Bronchial epithelial cell (primary cell): ENCODE measurements at places on chromosomes 5 and 9. TPM values are rescaled to one million over a fixed set of nuclear protein-coding genes. Genes with fewer than 3 reads are reported as not detected.

MSMP gene
- total RNA-seq: not detected in 2 replicates

PCDHB3 gene
- under 0.01 and 0.13 TPM in 2 replicates for total RNA-seq

SPINK6 gene
- not detected in 2 replicates for total RNA-seq

ARAP3 gene
- total RNA-seq: 3.7 and 4.0 TPM in 2 replicates

FAXDC2 gene
- 0.13 and 1.1 TPM in 2 replicates for total RNA-seq

DOCK8 gene
- total RNA-seq: 0.26 and 0.38 TPM in 2 replicates

ARSI gene
- 5.4 and 5.8 TPM in 2 replicates for total RNA-seq
